CD8-positive, alpha-beta memory T cell (primary cell): ENCODE measurements at places on chromosomes 5 and 9. TPM values are rescaled to one million over a fixed set of nuclear protein-coding genes. Genes with fewer than 3 reads are reported as not detected.

The MOCS2 gene
- 39.7 TPM for polyA plus RNA-seq

The FGF18 gene
- not detected for polyA plus RNA-seq

The PLAC8L1 gene
- not detected for polyA plus RNA-seq

The TRIP13 gene
- polyA plus RNA-seq: 0.12 TPM

The TMEM252 gene
- not detected for polyA plus RNA-seq

The POLR3G gene
- 1.3 TPM for polyA plus RNA-seq

The TMOD1 gene
- 1.3 TPM for polyA plus RNA-seq

The C7 gene
- polyA plus RNA-seq: not detected

The PHF24 gene
- not detected for polyA plus RNA-seq

The ENTREP1 gene
- not detected for polyA plus RNA-seq

DNA sequence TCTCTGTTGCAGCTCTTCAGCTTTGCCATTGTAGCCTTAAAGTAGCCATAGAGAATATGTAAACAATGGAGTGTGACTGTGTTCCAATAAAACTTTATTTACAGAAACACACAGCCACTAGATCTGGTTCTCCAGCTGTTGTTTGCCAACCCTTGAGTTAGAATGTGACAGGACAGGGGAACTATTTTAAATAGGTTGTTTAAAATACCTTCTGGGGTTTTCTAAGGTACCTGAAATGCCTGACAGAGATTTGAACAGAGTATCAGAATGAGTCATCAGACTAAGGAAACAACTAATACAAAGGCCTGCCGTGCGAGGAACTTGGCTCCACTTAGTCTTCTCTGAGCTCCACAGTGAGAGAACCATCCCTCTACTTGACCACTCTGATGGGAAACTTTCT lies 85.4 kb downstream of the HSD17B4 start:
- no peak for DNase-seq

- DNase-seq: no peak
These were observed 98.2 kb downstream of the TAF11L14 start for GRCh38 chr5:17732351-17732923.

DNA sequence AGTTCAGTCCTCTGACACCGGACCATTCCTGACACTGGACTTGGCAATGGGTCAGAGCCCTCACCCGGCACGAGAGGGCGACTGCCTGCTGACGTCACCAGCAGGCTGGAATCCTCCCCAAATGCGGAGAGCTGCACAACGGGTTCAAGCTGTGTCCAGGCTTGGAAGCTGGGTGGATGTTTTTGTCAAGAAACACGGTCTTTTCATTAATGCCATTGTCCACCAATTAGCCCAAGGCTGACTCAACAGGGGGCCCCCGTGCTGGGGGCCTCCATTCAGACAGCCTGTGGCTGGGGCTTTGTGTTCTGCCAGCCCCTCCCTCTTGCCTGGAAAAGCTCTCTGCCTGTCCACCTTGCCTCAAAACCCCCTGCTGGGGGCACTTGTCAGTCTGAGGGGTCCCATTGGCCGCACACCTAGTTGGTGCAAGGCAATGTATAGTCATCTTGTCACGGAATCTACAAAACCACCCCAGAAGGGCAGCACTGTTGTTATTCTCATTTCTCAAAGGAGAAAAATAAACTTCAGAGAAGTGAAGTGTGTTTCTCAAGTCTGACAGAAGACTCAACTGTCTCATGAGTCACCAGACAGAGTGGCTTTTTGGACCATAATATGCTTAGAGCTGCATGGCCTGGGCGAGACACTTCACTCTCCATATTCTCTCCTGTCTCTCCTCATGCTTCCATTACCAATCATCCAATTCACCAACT lies 24.6 kb downstream of the NDUFA8 start:
- DNase-seq: no peak

DNA sequence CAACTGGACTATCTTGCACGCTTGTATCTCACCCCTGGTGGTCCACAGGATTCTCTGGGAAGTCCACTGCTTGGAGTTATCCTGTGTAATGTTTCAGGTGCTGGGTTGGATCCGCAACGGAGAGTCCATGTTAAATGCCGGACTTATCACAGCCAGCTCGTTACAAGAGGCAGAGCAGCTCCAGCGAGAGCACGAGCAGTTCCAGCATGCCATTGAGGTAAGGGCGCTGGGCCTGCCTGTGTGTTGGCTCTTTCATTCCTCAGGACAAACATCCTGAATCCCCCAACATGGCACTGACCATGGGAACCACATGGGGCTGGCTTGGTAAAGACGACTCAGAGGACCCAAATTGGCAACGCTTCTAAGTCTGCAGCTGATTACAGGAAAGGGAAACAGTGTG lies 214.8 kb upstream of the OTULINL start:
- DNase-seq: no peak

GRCh38 chr5:125587631-125588030 lies 835.6 kb upstream of the GRAMD2B start:
- no peak for DNase-seq

GRCh38 chr9:25678147-25678666 lies at the start of gene TUSC1:
Gene TUSC1, minus strand, starts transcription at chr9:25678444. Its CDS starts 132 bp downstream, at chr9:25678312.
- DNase-seq: no peak

DNA sequence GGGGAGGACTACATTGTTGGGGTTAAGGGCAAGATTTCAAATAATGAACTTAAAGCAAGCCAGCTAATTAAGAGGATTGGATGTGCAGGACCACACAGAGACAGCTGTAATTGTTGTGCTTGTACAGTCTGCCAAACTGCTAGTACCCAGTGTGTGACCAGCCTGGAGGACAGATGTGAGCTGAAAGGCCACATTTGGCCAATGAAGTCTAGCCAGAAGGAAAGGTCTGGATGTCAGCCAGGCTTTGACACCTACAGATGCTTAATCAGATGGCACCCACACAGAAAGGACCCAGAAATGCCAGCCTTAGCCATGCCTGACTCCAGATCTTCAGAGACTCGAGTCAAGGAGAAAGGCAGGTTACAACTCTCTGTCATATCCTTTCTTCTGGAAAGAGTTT lies 491.1 kb downstream of the KIF4B start:
- no peak for DNase-seq

DNA sequence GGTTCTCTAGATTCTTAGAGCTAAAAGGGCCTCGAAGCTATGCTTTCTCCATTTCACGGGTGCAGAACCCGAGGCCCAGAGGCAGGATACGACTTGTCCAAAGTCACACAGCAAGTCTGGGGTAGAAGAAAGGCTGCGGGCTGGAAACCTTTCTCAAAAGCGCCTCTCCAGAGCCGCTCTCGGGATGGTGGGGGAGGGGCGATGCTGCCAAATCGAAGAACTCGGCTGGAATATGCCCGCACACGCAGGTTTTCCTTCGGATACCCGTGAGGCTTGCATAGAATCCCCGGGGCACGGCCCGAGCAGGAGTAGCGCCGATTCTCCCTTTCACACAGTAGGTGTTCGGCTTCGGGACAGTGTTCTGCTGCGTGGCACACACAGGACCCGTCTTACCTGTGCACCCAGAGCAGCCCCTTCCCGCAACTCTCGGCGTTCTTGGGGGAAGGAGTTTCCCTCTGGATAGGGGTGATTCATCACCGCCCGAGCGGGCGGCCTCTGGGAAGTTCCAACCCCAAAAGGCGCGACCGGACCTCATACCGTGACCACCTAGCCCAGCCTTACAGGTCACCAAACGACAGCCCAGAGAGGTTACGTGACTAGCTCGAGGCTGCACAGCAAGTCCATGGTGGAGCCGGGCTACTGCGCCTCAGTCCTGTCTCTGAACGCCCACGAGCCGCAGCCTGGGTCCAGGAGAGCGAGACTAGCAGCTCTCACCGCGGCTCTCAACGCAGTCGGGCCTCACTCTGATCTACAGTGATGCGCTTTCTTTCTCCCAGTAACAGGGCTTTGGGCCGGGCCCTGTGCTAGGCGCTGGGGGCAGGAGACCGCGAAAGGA lies 4.1 kb downstream of the PAX5 start:
- no peak for DNase-seq

GRCh38 chr5:133120156-133120750 lies 68.4 kb downstream of the HSPA4 start:
- no peak for DNase-seq

- no peak for DNase-seq
These were observed 234.0 kb upstream of the NMUR2 start for GRCh38 chr5:152638996-152639552.

DNA sequence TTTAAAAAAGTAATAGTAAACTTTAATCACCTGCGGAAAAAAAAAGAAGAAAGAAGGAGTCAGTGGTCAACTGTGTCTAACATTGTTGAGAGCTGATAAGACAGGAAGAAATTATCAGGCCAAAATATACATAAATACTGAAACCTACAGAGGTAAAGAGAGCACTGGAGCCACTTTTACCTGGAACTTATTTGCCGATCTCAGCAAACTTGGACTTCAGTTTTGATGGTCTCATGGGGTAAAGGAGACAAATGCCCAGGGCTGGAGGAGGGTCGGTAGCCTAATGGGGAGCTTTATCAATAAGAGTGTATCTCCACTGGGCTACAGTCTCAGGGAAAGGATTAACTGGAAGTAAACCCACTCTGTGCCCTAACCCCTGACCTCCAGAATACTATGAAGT lies 26.6 kb upstream of the ARHGEF28 start:
- DNase-seq: no peak

- DNase-seq: no peak
These were observed 4.6 kb downstream of the UNC5A start for GRCh38 chr5:176814836-176815438.

DNA sequence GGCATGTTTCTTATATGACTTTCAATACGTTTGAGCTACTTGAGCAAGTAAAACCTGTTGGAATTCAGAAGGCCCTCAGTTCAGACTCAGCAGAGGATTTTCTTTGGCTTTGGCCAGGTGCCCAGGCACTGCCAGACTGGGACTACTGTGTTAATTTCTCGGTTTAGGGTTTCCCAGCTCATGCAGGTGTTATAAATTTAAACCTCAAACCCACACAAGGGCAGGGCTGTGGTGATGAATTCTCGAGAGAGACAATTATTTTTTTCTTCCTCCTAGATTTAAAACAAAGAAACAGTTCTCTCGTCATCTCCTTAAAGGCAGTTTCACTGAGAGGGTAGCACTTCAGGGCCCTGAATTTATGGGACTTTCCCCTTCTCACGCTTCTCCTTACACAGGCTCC lies 406.0 kb upstream of the PIK3R1 start:
- DNase-seq: no peak

DNA sequence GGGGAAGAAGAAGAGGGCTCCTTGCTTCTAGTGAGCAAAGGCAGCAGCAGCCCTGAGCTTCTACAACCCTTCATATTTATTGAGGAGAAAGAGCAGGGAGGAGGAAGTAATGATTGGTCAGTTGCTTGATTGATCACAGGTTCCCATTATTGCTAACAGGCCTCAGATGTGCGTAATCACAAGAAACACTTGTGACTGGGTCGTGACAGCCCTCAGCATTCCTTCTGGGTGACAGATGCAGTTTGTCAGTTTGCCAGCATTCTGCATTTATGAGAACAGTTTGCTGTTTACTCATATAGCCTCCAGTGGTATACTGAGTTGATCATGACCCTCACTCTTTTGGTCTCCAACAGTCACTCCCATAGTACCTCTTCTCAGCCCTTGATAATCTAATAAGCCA lies 111.5 kb upstream of the TNC start:
- no peak for DNase-seq

GRCh38 chr9:116697362-116697761 lies 10.3 kb downstream of the TRIM32 start:
- no peak for DNase-seq

DNA sequence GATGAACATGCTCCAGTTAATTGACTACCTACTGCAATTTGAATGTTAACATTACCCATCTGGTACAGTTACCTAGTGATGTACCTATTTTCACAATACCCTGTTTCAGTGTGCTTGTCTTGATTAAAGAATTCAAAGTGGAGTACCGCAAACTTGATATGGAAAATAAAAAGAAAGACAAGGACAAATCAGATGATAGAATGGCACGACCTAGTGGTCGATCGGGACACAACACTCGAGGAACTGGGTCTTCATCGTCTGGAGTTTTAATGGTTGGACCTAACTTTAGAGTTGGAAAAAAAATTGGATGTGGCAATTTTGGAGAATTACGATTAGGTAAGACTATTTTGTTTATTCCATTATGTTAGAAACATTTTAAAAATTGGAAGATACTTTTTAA lies 33.5 kb downstream of the CSNK1G3 start:
- no peak for DNase-seq

DNA sequence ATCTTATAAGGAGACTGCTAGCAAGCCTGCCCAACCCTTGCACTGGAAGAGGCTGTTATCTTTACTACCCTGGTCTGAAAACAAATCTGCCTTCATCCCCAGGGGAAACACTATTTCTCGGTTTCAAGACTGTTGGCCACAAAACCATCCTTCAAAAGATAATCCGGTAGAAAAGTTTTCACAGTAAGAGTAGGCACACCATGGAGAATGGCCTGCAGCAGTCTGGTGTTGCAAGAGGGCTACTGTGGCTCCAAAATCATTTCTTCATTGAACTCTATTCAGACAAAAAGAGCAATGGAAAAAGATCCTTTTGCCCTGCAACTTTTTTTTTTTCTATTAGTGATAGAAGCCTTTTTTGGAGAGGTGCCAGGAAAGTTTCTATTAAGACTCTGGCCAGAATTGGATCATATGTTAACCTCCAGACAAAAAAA lies 163.9 kb downstream of the ARHGEF28 start:
- no peak for DNase-seq

DNA sequence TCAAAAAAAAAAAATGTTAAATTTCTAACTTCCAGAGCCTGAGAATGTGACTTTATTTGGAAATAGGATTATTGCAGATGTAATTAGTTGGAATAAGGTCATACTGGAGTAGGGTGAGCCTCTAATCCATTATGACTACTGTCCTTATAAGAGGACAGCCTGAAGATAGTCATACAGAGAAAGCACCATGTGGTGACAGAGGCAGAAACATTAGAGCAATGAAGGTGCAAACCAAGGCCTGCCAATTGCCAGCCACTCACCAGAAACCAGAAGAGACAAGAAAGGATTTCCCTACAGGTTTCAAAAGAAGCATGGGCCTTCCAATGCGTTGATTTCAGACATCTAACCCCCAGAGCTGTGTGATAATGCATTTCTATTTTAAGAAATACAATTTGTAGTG lies 659.2 kb upstream of the CHD1 start:
- DNase-seq: no peak

DNA sequence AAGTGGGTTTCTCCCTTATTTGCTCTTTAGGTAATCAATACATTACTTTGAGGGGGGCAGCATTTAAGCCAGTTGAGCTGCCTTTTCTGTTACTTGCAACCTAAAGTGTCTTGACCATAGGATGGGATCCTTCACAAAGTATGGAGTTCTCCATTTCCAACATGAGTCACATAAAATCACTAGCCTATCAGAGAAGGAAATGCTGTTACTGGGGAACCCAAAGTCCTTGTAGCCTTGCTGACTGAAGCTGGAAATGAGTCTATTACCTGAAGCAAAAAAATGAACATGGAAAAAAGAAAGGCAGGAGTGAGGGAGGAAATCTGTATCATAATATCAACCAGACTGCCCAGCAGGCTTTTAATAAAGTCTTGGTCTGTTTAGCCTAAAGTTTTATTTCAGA lies 42.8 kb upstream of the SLIT3 start:
- no peak for DNase-seq

- DNase-seq: no peak
These were observed 27.8 kb downstream of the TNPO1 start for GRCh38 chr5:72844218-72844603.

- no peak for DNase-seq
These were observed 162.5 kb upstream of the GAS1 start for GRCh38 chr9:87109851-87110250.

- no peak for DNase-seq
These were observed 274.9 kb upstream of the CDH18 start for GRCh38 chr5:20262896-20263295.
